ENCODE measurements at places on chromosomes 6 and 20.

- DNase-seq, result no peak
These were observed 85.1 kb downstream of the SMOC2 start for GRCh38 chr6:168525926-168526630.

DNA sequence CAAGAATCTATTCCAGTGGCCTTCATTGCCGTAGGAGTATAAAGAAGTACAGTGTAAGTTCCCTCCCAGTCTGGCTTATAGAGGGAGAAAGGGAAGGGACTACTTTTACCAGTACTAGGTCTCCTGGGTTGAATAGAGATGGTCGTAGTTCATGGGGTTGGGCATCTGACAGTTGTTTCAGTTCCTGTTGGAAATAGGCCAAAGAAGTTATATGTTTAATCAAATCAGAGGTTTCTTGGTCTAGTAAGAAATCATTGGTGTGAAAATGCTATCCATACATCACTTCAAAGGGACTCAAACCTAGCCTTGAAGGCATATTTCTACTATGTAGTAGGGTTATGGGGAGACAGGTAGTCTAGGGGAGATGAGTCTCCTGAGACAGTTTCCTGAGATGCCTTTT is 45.6 kb upstream of the MAN1A1 start:
- no peak for DNase-seq

- DNase-seq, result no peak
These were observed 19.8 kb downstream of the MTFR2 start for GRCh38 chr6:136230219-136230853.

GRCh38 chr20:57761413-57761734 is 51.6 kb upstream of the PMEPA1 start:
- no peak for DNase-seq

DNA sequence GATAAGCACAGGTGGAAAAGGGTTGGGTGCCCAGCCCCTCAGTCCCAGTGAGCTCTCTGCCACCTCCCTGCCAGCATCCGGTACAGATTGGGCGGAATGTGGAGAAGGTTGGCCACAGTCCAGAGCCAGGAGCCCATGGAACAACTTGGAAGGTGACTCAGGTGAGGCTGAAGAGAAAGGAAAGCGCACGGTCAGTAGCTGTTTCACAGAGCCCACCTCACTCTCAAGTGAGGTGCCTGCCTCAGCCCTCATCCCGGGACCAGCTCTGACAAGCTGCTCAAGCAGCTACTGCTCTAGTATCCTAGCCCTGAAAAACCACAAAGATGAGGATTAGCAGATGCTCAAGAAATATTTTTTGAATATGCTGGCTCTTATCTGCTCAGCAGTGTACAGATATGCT is 1.1 kb upstream of the MMP24OS start:
- no peak for DNase-seq

GRCh38 chr6:82381278-82381677 is 17.7 kb downstream of the TPBG start:
- no peak for DNase-seq

GRCh38 chr20:44209686-44210405 is 725 bp downstream of the OSER1 start:
- peak; percentile 29 for DNase-seq
